ENCODE measurements at places on chromosomes 11 and 22.

GRCh38 chr22:38464992-38465672, 2.8 kb upstream of the KDELR3 start:
- no peak for DNase-seq

DNA sequence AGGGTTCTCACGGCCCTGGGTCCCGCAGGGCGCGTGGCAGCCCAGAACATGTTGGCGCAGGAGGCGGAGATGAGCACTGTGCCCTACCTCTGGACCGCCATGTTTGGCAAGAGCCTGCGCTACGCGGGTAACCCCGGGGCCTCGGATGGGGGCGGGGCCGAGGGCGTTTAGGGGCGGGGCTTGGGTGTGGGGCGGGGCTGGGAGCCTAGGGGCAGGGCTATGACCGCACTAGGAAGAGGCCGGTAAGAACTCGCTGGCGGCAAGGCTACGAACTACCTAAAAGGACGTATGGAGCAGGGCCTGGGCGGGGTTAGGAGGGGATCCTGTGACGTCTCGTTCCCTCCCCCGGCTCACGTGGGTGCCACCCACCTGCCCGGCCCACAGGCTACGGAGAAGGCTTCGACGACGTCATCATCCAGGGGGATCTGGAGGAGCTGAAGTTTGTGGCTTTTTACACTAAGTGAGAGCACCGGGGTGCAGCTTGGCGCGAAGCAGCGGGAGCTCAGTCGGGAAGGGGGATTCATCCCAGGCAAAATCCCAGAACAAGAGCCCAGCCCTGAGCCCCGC, 2.8 kb upstream of the LZTR1 start:
- peak; percentile 89 for DNase-seq

- DNase-seq, result no peak
These were observed 202.5 kb downstream of the TRIM29 start for GRCh38 chr11:119935349-119935925.

DNA sequence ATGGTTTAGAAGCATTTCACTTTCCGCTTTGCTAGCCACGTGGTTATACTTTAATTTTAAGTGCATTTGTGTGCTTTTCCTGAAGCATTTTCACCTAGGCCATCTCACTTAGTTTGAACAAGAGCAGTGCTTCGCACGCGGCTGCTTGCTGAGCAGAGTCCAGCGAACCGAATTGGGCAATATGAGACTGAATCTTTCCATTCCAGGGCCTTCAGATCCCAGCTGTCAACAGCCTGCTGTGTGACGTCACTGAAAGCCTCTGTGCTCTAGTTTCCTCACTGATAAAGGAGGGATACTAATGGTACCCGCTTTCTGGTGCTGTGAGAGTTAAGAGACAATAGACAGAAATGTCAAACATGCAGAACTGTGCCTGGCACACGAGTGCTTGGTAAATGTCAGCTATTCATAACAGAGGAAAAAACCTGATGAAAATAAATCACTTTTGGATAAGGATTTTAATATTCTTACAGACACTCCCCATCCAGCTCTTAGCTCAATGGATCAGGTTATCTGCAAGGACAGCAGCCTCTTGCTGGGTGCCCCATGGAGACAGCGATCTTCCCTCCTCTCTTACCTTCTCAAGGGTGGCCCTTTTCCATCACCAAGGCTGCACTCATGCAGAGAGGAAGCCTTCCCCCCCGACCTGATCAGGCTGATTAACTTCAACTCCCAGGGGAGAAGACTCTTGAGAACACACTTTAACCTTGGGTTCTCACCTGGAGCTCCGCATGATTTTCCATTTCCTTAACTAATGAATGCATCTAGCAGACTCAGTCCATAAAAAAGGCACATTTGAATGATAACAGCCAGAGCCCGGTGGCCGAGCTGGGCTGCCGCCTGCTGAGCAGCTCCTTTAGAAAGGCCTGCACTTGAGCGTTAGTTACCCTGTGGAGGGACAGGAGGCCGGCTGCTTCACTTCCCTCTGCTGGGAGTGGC, 3.5 kb upstream of the GLB1L3 start:
- peak; percentile 30 for DNase-seq

DNA sequence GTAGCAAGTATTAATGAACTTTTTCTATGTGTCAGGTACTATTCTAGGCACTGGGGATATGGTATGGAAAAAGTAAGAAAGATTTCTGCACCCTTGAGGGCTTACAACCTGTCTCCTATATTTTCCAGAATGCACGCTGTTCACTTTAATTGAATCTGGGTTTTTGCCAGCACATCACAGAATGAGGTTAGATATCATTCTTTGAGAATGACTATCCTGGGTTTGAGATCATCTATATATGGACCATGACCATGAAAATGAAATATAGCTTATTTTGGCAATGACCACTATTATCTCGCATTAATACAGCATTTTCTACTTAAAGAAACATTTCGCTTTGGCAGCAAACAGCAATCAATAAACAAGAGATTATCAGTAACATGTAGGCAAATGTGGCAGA, 46.9 kb downstream of the C11orf71 start:
- no peak for DNase-seq

- DNase-seq, result peak; percentile 94
These were observed at the start of gene ESAM for GRCh38 chr11:124762105-124762623. ESAM (minus strand) TSS chr11:124762290; CDS start chr11:124762154, 136 bp downstream.

DNA sequence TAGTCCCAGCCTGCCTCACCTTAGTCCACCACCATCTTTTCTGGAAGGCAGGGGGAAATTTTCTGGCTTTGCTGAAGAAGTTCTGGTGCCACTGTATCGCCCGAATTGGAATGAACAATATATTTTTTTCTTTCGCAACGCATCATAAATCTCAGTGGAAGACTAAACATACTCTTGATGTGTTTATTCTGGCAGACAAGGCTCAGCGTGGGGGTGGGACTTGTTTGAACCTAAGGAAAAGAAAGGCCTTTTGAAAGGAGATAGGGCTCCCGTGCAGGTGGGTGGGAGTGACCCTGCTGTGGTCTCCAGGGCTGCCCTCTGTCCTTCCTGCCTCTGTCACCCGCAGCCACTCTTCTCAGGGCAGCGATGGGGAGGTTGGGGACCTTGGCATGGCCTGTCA, 42.5 kb downstream of the CD82 start:
- DNase-seq, result no peak

DNA sequence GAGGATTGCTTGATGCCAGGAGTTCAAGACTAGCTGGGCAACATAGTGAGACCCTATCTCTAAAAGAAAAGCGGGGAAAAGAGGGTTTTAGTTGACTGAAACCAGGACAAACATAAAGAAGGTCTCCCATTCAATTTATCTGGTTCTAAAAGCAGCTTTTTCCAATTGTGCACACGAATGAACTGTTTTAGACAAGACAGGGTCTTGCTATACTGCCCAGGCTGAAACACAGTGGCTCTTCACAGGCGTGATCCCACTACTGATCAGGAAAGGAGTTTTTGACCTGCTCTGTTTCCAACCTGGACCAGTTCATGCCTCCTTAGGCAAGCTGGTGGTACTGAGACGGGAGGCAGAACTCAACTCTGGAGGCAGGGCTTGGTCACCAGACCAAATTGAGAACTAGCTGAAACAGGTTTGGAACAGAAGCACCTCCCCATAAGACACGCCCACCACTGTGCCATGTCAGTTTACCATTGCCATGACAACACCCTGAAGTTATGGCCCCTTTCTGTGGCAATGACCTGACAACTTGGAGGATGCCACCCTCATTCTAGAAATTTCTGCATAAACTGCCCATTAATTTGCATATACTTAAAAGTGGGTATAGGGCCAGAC, 2.8 kb upstream of the NUCB2 start:
- DNase-seq, result no peak

Measured in K562 (cell line).